WTC11 (cell line): ENCODE measurements at places on chromosomes 1 and 21. TPM values are rescaled to one million over a fixed set of nuclear protein-coding genes. Genes with fewer than 3 reads are reported as not detected.

DNA sequence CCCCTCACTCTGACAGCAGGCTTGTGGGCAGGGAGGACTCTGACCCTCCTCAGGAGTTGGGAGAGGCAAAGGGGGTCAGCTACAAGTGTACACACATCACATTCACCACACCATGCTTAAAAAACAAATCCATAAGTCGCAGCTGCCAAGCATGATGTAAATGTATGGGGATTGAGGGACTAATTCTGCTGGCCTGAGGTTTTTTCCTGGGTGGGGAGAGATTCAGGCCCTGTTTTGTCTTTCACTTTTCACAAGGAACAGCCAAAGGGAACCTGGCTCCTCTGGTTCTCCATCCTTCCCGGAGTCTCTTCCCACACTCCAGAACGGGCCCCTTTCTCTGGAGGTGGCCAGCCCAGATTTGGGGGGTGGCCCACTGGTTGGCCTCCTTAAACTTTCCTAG is 1.3 kb upstream of the MTARC2 start:
- no peak for DNase-seq

DNA sequence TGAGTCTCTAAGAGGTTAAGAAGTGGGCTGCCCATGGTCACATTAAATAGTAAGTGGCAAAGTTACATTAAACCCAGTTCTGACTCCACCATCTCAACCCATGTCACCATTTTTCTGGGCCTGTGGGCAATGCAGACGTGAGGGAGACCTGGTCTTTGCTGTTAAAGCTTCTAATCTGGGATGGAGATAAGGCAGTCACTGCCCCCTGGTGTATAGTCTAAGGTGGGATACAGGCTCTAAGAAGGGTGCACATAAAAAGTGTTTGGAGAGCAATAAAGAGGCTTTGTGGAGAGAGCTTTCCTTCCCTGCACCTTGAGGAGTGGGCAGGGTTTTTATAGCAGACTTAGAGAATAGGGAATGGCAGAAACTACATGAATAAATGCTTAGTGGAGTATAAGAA is 141.3 kb downstream of the ROR1 start:
- no peak for DNase-seq

DNA sequence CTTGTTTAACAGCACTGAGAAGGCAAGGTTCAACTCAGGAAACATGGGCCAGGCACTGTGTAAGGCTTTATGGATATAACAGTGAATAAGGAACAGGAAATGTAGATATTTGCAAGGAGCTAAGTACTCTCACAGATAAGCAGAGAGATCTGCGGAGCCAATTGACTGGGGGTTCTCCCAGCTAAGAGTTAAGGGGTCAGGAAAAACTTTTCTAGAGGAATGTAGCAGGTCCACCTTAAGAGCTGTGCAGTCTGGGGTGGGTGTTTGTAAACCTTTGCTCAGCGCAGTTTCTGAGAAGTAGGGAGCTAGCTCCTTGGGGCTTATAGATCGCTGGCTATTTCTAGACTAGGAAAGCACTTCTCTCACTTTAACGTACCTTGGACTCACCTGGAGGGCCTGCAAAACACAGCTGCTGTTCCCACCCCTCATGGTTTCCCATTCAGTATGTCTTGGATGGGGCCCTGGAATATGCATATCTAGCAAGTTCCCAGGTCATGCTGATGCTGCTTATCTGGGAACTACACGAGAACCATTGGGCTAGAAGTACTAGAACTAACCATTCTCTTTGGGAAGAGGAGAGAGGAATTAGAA is 51.7 kb downstream of the TLCD4 start:
- DNase-seq, result no peak

GRCh38 chr1:171800851-171801250 is 19.4 kb downstream of the METTL13 start:
- DNase-seq, result no peak

The THEMIS2 gene
- 12.7 to 13.0 TPM (median 12.9 TPM) in 3 replicates for total RNA-seq

- no peak for DNase-seq
Measured at GRCh38 chr1:174902531-174903099, 97.1 kb upstream of the CACYBP start.

The SHISA4 gene
- total RNA-seq, result 6.3 to 9.9 TPM (median 8.1 TPM) in 3 replicates

- no peak for DNase-seq
Measured at GRCh38 chr1:229880271-229881170, 186.5 kb upstream of the GALNT2 start.

GRCh38 chr21:42199868-42200463 is 19.0 kb upstream of the ABCG1 start:
- DNase-seq, result no peak

DNA sequence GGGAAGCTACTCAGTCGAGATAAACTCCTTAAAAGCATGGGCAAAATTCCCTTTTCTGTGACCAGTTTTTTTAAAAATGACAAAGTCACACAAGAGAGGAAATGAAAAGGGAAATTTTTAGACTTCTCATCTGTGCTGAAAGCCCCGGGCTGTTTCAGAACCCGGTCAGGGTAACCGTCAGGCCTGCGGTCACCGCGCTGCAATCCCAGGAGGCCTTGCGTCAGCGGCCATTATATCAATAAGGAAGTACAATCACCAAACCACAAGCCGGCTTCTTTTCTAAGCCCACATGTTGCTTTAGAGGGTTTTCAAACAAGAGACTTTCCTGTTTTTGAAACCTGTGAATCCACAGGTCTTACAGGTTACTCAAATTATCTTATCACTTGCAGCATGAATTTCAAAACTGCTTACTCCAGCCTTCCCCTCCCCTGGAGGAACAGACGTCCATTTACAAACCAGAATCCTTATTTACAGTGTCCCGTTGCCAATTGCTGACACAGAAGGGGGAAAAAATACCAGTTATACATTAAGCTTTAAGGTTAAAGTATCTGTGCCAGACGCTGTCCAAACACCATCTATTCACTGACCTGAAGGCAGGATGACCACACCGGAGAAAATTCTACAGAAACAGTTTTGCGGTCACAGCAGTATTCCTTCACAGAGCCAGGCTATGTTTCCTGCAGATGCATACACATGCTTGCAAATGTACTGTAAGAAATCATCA is 165.3 kb downstream of the TOMM20 start:
- no peak for DNase-seq
